H54 (cell line): ENCODE measurements at places on chromosomes 1 and 21.

DNA sequence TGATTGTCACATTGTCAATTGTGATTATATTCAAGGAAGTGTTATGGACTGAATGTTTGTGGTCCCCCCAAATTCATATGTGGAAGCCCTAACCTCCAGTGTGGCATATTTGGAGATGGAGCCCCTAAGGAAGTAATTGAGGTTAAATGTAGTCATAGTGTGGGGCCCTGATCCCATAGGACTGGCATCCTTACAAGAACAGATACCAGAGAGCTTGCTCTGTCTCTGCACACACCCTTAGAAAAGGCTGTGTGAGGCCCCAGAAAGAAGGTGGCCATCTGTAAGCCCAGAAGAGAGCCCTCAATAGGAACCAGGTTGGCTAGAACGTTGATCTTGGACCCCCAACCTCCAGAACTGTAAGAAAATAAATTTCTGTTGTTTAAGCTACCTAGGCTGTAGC lies 28.1 kb downstream of the VANGL1 start:
- no peak for DNase-seq

- DNase-seq, result no peak
Measured at GRCh38 chr1:86324130-86324822, 71.8 kb downstream of the ODF2L start.

DNA sequence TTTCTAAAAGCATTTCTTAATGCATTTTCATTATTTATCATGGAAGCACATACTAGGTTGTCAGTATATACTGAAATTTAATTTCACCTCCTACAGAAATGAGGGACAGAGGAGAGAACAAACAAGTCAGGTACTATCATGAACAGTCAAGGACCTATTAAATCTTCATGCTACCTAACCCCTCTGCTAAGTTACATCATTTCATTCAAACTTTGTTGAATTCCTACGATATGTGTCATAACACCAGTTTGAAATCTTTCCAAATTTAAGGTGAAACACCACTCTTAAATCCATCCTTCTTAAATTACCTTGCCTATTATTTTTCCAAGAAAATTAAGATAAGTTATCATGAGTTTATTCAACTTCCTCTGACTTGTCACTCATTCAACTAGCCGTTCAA lies 78.9 kb downstream of the DENND1B start:
- DNase-seq, result no peak

DNA sequence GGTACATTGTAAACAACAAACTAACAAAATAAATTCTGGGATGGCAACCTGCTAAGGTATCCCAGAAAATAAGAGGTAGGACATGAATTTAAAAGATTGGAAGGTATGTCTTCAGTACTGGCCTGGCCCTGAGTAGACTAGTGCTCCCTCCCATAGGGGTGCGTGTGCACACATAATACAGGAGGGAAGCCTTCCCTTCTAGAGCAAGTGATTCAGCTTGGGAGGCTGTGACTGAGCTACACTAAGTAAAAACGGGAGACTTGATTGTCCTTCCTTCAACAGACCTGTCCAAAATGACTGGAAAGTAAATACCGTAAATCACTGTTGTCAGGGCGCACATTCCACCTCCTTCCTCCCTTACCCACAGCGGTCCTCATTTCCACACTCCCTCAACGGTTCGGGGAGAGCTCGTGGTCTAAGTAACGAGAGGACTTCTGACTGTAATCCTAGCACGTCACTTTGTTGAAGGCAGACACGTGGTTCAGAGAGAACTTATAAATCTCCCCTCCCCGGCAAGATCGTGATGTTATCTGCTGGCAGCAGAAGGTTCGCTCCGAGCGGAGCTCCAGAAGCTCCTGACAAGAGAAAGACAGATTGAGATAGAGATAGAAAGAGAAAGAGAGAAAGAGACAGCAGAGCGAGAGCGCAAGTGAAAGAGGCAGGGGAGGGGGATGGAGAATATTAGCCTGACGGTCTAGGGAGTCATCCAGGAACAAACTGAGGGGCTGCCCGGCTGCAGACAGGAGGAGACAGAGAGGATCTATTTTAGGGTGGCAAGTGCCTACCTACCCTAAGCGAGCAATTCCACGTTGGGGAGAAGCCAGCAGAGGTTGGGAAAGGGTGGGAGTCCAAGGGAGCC lies at the start of gene TGFB2:
Gene TGFB2, plus strand, starts transcription at position 523 of the 859 bp plus-strand sequence. CDS start 1,366 bp downstream, outside the sequence.
- DNase-seq, result no peak

- peak; percentile 83 for DNase-seq
Measured at GRCh38 chr1:15952317-15953258, 23.3 kb downstream of the ZBTB17 start.

GRCh38 chr1:234737967-234738314 lies 128.0 kb upstream of the IRF2BP2 start:
- DNase-seq, result no peak

DNA sequence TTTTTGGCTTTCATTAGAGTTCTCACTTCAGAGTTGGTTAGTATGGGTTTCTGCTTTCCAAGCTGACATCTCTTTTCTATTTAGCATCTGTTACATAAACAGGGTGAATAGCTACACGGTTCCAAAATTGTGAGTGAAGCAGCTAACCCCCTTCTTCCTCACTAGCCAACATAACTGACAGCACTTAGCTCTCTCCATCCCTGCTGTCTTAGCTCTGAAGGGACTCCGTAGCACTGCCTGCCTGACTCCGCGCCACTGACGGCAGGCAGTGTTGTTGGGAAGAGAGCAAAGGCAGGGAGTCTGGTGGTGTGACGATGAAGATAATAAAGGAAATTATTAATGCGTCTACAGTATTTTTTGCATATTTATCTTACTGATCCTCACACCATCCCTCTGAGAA lies 247.0 kb downstream of the PTBP2 start:
- DNase-seq, result no peak

GRCh38 chr1:179744401-179745130 lies 1.5 kb downstream of the FAM163A start:
- DNase-seq, result no peak

- DNase-seq, result no peak
Measured at GRCh38 chr1:100290291-100290690, 24.3 kb downstream of the RTCA start.

GRCh38 chr1:199102239-199102638 lies 463.4 kb downstream of the PTPRC start:
- DNase-seq, result no peak

- no peak for DNase-seq
Measured at GRCh38 chr21:28066596-28067387, 925.9 kb downstream of the LTN1 start.

- DNase-seq, result no peak
Measured at GRCh38 chr1:100722221-100722620, 2.7 kb downstream of the VCAM1 start.

DNA sequence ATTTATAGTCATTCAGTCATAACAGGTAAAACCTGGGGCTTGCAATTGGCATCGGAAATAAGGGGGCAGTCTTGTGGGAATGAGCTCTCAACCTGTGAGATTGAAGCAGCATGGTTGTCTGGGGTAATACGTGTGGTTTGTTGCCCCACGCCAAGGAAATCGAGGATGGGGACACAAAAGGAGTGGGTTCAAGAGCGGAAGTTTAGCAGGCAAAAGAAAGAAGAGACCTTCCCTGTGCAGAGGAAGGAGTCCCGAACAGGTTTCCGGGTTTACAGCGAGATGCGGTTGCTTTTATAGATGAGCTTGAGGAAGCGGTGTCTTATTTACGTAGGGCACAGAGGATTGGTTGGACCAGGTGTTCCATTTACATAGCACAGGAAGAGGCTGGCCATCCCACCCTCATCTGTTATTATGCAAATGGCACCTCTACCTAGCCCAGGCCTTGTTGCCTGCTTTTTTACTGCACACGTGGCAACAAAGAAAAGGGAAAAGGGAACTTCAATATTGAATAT lies 37.3 kb downstream of the IFNAR1 start:
- DNase-seq, result no peak

DNA sequence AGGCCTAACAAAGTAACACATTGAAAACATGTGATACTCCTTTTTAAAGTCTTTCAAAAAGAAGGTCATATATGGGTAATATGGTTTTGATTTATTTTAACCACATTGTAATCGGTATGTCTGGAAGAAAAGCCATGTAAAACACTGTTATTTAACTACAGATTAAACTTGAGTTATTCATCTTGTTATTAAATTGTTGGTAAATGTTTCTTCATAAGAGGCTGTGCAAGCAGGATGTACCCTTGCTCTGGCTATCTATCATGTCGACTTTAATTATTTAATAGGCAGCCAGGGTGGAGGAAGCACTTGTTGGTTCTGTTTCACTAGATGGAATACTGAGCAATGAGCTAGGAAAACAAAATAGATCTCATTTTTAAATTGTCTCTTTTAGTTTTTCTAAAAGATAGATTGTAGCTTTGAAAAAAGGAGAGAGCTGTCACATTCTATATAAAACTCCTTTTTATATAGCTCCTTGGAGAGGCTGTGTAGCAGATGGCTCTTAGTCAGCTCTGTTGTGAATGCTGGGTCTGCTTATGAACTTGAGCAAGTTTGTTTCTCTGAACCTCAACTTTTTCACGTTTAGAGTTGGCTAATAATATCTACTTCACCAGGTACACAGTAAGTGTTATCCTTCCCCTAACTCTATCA lies 39.5 kb downstream of the LRRC8B start:
- no peak for DNase-seq

DNA sequence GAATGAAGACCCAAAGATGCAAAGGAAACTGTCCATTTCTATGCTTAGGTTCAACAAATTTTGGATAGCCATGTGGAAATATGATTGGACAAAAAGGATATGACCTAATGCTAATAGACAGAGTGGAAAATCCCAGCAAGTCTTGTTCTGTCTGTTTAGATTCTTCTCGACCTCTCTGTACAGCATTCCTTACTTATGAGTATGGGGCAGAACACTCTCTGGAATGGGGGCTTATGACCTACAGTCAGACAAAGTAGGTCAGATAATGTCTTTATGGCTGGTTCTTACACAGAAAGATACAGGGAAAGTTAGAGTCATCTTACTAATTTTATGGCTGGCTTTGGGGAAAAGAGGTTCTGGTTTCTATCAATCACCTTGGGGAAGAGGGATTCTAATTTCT lies 2.8 kb downstream of the GCSAML start:
- no peak for DNase-seq

GRCh38 chr1:147560765-147561471 lies 19.6 kb downstream of the BCL9 start:
- DNase-seq, result no peak

GRCh38 chr1:109776911-109777310 lies 13.2 kb upstream of the EPS8L3 start:
- DNase-seq, result peak; percentile 79
